Frontal cortex (tissue), 4 donors: ENCODE measurements at places on chromosomes 7 and 10.

- no peak for DNase-seq
These were observed 115.6 kb downstream of the LHFPL3 start for GRCh38 chr7:104444017-104444416.

GRCh38 chr10:102444851-102445250 is 6.5 kb downstream of the C10orf95 start:
- no peak for DNase-seq

GRCh38 chr7:91657483-91658071 is 222.9 kb downstream of the MTERF1 start:
- no peak for DNase-seq

DNA sequence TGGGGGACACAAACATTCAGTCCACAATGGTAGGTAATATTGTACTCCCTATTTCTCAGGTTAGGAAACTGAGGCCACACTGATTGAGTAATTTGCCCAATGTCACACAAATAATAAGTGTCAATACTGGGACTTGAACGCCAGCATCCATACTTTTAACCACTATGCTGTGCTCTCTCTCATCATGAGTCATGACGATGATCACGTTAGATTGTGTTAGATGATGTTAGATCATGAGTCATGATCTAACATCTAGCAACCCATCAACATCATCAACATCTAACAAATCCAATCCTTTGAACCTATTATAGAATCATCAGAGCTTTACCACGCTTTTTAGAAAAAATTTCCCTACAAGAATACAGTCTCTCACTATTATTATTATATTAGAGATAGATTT is 28.1 kb upstream of the HERPUD2 start:
- DNase-seq = no peak

DNA sequence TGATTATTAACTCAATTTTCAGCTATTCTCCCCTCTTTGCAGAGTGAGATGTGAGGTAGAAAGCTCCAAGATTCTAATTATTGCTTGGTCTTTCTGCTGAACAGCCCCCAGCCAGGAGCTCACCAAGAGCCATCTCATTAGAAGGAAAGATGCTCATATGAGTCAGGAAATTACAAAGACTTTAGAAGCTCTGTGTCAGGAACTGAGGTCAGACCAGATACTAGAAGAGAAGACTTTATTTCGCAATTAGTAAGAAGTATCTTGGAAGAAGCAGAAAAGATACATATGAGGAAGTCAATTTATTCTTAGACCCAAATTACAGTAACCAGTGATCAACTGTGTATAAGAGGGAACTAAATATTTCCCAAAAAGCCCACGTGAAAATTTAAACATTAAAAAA is 626.9 kb downstream of the ZWINT start:
- no peak for DNase-seq

GRCh38 chr7:116340943-116341907 is 130.9 kb downstream of the TES start:
- DNase-seq = no peak

GRCh38 chr7:82247814-82248433 is 195.7 kb downstream of the CACNA2D1 start:
- DNase-seq = no peak

GRCh38 chr7:90453259-90453891 is 16.1 kb upstream of the PTTG1IP2 start:
- no peak for DNase-seq

DNA sequence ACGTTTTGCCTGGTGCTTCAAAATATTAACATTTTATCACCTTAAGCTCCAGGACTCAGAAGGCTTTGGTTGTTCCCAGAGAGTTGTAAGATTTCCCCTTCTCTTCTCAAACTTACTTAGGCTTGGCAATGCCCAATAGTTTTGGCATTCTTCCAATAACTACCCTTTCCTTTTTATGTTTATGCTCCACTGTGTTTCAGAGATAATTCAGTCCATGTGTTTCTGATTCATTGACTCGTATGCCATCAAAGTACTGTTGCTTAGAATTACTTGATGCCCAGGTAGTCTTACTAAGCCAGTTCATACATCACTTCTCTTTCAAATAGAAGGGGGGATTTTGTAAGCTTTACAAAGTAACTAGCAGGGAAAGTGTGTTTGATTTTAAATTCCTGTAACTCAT is 66.6 kb downstream of the AGMO start:
- no peak for DNase-seq

- DNase-seq = no peak
These were observed 191.9 kb upstream of the AGK start for GRCh38 chr7:141359262-141359661.

- no peak for DNase-seq
These were observed 34.0 kb downstream of the CUL2 start for GRCh38 chr10:35056133-35056532.

DNA sequence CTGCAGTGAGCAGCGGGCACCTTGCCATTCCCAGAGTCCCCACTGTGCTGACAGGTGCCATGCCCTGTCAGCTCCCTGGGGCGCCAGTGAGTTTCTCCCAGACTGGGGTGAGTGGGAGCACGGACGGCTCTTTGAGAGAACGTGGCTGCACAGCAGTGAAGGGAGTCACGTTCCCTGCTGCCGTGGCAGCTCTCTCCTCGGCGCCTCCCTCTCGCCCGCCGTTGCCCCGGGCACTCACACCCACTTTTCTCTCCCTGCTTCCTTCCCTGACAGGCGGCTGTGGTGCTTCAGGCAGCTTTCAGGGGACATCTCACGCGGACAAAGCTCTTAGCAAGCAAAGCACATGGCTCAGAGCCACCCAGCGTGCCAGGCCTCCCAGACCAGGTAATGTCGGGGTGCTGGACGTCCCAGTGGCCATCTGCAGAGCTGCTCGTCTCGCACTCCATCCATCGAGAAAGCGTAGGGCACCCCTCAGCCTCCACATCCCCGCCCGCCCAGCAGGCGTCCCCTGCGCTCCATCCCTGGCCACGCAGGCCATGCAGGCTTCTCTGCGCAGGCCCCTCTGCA is 27.1 kb upstream of the TTYH3 start:
- no peak for DNase-seq

GRCh38 chr10:132855889-132856288 is 69.9 kb upstream of the NKX6-2 start:
- no peak for DNase-seq

- DNase-seq = no peak
These were observed 26.0 kb upstream of the MALSU1 start for GRCh38 chr7:23273141-23273599.

- DNase-seq = no peak
These were observed 16.2 kb upstream of the BLNK start for GRCh38 chr10:96287392-96288105.

DNA sequence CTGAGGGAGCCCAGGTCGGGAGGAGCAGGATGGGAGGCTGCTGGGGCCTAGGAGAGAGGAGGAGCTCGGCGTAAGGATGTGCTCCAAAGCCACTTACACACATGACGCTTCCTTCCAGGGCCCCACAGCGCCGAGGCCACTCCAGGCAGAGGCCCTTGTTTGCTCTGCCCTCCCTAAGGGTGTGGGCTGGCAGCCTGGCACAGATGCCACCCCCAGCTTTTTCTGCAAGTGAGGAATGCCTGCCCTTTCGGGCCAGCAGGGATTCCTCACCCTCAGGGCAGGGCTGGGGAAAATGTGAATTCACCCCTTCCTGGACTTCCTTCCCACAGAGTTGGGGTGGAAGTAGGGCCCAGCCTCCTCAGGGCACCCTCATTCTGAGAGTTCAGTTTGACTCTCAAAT is 5.6 kb upstream of the AQP1 start:
- no peak for DNase-seq

DNA sequence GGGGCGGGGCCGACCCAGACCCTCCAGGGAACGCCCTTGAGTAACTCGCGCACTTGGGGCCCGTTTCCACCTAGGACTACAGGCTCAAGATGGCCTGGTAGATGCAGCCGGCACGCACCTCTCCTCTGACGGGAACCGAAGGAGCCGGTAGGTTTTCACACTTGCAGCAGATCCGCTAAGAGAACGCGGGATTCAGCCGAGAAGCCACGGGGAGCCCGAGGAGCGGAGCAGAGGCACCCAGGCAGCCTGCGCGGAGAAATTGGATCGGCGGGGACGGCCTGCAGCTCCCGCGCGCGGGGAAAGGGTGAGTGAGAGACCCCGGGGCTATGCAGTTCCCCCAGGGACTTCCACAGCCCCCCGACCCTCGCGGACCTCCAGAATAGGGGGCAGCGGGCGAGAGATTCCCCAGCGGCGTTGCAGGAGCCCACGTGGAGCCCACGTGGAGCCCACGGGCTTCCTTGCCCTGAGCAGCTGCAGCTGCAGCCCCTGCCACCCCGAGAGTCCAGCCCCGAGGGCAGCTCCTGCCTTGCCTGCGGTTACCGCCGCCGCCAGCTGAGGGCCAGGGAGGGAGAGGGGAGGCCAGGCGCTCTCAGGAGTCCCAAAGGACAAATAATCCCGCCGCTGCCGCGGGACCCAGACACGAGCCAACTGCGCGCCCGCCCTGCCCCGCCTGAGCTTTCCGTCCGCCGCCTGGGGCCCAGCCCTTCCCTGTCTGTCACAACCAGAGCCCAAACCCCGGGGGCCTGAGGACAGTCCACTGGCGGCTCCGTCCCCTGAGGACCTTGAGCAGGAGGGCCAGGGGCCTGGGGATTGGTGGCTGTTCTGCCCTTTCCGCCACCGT is 13.1 kb downstream of the IFT22 start:
- DNase-seq = no peak

GRCh38 chr7:101186844-101187428 is 6.8 kb upstream of the NAT16 start:
- no peak for DNase-seq
